A549 (cell line): ENCODE measurements at places on chromosomes 5 and 9.

DNA sequence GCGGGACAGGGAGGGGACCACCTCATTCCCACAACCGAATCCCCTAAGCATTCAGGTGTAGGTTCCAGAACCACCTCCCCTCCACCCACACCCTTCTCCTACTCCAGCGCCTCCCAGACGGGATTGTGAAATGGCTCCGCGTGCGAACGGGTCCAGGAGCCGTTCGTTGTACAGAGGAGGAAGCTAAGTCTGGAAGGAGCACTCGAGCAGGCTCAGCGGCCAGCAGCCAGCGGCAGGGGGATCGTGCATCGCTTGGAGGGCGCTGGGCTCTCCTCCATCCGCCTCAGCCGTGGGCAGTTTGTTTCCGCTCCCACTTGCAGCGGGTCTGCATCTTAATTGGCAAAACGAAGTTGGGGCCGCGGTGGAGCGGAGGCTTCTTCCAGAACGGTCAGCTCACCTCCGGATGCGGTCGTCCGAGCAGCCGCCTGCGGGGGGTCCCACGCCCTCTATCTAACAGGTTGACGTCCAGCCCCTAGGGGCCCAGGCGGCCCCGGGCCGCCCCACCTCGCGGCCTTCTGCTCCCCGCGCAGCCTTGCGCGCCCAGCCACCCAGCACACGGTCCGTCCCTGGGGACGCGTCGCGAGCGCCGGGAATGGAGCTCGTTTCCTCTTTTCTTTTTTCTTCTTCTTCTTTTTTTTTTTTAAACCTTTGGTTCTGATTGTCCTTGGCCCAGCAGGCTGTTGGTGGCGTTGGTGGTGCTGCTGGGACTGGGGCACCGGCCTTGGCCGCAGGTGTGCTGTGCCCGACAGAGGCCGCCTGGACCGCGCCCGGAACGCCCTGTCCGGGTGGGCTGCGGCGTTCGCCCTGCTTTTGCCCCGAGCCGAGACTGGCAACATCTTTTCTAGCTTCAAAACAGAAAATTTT lies 3.9 kb upstream of the BARX1 start:
- no peak for DNase-seq

DNA sequence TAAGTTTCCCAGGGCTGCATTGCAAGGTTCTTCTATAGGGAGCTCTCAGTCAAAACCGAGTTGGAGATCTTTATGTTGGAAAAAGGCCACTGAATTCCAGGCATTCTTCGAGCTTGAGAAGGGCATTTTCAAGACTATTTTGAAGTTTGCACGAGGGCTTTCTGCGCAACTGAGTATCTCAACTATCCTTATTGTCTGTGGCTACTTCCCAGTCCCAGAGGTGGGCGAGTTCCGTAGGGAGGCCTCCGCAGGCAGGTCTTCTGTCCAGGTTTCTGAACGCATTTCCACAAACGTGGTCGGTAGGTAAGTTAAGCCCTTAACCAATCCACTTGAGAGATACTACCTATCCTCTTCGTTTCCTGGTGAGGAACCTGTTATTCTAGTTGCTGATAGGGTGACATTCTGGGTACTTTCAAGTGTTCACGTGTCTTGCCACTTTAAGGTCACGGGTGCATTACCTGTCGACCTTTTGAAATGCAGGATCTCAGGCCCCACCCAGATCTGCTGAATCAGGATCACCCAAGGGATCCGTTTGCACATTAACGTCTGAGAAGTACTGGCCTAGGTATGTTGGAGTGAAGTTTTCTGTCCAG lies 51.4 kb upstream of the TJP2 start:
- no peak for DNase-seq

DNA sequence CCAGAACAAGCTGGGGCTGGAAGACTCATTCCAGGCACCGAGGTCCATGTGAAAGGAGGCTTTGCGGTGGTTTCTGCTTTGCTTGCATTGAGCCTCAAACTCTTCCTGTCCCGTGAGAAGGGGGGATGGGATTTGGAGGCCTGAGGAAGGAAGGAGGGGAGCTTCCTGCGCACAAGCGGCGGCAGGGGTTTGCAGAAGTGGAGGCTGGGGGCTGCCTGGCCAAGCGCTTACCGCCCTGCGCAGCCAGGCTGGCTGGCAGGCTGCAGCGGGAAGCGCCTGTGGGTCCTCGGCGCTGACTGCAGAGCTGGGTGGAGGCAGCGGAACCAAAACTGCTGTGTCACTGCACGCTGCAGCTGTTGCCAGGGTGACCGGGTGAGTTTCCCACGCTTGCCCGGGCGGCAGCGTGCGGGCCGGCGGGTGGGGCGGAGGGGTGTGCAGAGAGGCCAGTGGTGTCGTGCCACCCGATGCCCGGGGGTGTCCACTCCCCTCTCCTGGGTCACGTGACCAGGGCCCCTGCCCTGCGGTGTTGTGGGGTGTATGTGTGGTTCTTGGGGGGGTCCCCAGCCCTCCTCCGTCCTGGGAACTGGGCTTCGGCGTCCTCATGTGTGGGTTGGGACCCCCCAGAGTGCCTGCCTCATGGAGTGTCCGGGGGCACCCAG lies 81.0 kb downstream of the RXRA start:
- peak; percentile 96 for DNase-seq

- DNase-seq, result no peak
Observed at GRCh38 chr5:6447384-6448140, 1.1 kb upstream of the UBE2QL1 start.

DNA sequence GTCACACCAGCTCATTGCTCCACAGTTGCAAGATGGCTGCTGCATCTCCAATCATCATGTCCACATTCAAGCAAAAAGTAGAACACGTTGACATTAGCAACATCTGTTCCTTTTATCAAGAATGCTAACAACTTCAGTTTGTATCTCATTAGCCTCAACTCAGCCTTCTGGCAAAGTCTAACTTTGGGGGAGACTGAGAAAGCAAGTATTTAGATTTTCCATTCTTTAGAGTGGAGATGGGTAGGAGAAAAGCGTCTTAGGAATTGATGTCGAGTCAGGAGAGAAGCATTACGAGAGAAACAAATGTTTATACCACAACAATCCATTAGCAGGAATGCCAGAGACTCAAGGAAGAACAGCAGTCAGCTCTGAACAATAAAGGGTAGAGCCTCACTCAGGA lies 446.3 kb downstream of the ENC1 start:
- no peak for DNase-seq

GRCh38 chr9:130144703-130145102 lies 27.5 kb upstream of the NCS1 start:
- no peak for DNase-seq

DNA sequence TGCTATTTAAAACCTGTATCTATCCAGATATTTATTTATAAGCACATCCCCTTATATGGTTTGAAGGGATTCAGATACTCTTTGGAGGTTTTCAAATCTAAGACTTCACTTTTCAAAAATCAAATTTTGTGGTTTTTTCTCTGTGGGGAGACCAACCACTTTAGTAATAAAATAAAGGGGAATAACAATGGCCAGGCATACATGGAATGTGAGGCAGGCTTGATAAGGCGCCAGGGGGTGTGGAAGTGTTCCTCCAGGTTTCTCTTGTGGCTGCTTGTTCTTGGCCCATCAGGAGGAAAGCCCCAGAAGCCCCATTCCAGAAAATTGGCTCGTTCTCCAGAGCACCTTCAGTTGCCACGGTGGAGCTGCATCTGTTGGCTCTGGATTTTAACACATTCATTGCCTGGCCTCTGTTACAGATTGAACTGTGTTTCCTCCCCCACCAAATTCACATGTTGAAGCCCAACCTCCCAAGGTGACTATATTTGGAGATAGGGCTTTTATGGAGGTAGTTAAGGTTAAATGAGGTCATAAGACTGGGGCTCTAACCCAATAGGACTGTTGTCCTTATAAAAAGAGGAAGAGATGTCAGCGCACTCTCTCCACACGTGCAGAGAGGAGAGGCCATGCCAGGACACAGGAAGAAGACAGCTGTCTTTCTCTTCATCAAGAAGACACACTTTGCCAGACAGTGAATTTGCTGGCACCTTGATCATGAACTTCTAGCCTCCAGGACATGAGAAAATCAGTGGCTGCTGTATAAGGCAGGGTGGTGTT lies 195.9 kb downstream of the TMEM38B start:
- no peak for DNase-seq

- DNase-seq, result no peak
Observed at GRCh38 chr5:149486726-149487635, 64.3 kb downstream of the CSNK1A1 start.

- DNase-seq, result no peak
Observed at GRCh38 chr9:88044200-88044599, 69.9 kb upstream of the CDK20 start.

DNA sequence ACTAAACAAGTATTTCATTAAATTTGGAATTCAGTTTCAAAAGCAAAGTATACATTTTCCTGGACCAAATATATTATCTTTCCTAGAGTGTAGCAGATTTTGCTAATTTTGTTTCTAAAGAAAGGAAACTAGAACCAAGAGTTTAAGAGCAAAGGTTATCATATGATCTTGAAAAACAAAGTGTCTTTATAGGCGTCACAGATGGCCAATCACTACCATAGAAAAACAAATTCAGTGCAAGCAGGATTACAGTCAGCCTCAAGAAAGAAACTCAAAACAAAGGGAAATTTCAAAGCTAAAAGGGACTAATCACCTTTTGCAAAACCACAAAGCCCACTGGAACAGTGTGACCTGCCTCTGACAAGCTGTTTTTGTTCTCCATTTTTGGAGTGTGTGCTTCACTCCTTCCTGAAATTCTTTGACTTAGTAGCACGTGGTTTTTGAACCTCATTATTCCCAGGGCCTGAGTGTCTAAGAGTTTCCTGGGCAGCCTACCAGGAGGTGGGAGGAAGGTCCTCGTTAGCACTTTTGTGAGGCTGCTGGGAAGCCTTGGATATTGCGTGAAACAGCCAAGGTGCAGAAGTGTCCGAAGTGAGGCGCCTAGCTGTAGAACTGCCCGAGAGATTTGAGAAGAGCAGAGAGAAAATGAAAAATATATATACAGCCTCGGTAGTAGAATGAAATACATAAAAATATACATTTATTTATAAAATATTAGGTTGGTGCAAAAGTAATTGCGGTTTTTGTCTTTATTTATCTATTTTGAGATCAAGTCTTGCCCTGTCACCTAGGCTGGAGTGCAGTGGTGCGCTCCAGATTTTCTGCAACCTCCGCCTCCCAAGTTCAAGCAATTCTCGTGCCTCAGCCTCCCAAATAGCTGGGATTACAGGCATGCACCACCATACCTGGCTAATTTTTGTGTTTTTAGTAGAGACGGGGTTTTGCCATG lies 246.1 kb downstream of the MARCHF11 start:
- DNase-seq, result no peak

- no peak for DNase-seq
Observed at GRCh38 chr5:666816-667498, 26.2 kb downstream of the TPPP start.

GRCh38 chr9:117029341-117029740 lies 342.2 kb downstream of the TRIM32 start:
- no peak for DNase-seq

DNA sequence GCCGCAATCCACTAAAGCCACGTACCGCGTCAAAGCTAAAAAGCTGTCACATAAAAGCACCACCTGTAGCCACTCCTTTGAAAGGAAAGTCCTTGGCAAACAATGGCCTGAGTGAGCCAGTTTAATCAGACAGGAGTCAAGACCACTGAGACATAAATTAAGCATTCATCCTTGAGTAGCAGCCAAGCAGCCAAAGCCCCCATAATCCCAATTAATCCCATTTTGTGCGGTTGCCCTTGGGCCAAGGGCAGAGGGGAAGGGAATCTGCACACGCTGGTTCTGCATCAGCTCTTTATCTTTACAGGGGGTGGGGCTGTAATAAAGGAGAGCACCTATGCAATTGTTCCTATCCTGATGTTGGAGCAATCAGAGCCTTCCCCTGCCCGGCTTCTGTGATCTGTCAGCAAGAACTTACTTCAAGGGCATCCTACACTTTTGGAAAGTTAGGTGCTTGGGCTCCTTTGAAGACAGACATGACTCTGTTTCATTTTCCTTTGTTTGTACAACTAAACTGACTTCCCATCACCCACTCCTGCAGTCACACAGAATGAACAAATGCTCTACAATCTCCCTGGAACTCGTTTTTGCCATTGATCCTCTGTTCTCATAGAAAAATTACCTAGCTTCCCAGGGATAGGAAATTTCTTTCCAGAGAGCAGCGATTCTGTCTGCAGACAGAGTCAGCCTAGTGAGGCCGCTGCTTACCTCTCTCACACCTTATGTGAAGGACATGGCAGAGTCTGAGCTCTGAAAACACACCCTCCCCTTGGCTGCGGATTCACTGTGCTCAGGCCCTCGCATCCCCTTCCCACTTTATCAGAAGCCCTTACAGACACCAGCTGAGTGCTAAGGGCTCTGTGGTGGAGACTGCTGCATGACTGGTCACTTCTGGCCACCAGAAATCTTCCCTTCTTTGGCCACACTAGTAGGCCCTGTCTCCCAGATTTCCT lies 116.2 kb upstream of the TBCA start:
- DNase-seq, result no peak

DNA sequence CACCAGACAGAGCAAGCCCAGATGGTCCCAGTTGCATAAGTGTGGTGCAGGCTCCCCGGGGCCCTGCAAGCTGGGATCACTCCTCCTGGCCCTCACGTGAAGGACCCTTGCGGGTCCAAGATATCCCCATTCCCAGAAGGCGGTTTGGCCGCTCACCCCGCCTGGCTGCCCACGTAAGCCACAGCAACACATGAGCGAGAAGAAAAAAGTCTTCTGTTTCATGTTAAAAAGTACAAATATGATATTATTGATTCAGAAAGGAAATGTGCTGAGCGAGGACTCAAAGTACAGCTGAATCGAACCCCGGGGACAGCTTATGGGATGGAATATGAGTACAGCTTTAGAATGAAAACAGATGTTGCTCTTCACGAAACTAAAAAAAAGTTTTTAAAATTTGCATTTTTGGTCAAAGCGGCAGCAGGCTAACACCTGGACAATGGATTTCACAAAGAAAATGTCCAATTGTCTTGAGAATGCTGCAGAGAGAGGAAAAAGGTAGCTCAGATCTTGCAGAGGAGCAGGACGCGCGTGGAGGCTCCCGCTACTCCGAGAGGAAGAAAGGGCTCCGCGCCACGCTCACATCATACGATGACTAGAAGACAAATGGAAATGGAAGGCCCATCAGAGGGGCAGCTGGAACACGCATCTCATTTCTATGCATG lies 427.6 kb downstream of the IRX1 start:
- no peak for DNase-seq

DNA sequence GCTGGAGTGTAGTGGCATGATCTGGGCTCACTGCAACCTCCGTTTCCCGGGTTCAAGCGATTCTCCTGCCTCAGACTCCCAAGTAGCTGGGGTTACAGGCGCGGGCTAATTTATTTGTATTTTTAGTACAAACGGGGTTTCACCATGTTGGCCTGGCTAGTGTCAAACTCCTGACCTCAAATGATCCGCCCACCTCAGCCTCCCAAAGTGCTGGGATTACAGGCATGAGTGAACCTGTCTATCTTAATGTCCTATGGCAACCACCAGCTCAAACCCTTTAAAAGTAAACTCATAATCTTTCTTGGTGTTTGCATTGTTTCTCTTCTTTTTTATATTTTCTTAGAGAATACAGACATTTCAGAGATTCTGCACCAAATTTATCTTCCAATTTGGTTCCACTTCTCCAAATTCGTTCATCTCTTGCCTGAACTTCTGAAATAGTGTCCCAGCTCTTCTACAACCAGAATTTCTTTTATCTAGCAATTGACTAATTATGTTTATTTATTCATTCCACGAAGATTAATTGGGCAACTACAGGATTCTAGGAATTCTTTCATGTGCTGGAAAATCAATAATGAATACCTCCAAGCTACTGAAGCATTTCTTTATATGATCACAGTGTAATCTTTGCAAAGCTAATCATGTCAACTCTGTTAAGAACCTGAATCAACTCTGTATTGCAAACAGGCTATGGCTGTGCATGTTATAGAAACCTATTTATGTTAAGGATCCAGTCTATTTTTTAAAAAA lies 60.0 kb upstream of the TYRP1 start:
- DNase-seq, result no peak

- DNase-seq, result no peak
Observed at GRCh38 chr9:95834281-95834907, 41.1 kb upstream of the ERCC6L2 start.

GRCh38 chr9:114737118-114737517 lies 55.1 kb upstream of the TEX48 start:
- DNase-seq, result no peak
